ENCODE measurements at places on chromosomes 16 and 17. TPM values are rescaled to one million over a fixed set of nuclear protein-coding genes. Genes with fewer than 3 reads are reported as not detected.

CD300LB gene
- 0.19 TPM for total RNA-seq

CFAP119 gene
- 1.3 TPM for total RNA-seq

HIC1 gene
- total RNA-seq, result 2.1 TPM

PCTP gene
- total RNA-seq, result 7.1 TPM

DNA sequence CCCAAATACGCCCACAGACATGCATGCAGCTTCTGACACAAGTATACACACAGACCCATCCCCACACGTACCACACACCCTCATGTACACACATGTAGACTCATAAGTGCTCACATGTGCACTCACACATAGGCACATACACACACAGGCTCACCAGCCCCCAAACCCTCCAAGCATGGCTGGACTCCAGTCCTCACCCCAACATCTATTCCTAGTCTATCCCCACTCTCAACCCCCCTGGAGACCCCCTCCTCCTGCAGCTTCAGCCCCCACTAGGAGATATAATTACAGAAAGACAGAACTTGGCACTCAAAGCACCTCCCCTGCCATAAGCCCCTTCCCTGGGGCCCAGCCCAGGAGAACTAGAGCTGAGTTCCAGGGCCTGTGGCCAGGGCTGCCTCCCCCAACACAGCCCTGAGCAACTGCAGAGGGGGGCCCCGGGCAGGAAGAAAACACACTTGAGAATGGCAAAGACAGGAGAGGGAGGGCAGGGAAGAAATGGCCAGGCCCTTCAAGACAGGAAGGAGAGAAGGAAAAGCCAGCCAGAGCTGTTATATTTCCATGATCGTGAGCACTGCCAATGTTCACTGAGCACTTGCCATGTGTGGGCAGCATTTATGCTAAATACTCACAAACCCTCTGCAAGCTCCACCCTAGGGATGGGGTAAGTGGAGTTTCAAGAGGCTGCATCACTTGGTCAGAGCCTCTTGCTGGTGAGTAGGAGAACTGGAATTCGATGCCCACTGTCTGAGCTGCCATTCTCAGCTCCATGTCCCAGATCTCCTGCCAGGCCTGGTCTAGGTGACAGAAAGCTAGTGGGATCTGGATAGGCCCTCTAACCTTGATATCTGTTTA, 224.5 kb downstream of the ZNF423 start:
- DNase-seq, result no peak

GRCh38 chr17:36149296-36149820, 27.1 kb downstream of the TBC1D3B start:
- DNase-seq, result no peak

- no peak for DNase-seq
Observed at GRCh38 chr17:56997313-56997712, 19.4 kb downstream of the SCPEP1 start.

DNA sequence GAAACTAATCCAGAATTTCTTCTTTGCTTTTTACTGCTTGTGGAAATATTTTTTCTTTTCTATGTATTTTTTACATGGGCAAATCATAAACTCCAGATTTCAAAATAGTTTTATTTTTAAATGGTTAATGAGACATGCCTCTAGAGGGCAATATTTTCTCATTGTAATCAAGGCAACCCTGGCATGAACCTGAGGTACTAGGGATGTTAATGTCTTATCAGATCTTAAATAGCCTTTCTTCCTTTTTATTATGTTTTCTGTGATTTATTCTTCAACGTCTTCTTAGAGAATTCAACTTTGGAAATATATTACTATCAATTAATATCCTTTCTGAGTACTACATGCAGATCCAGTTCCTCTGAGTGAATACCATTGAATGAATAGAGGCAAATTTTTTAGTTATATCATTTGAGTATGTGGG, 324.7 kb downstream of the BCAS3 start:
- no peak for DNase-seq

GRCh38 chr17:81094509-81095382, 59.8 kb downstream of the BAIAP2 start:
- DNase-seq, result no peak

- no peak for DNase-seq
Observed at GRCh38 chr17:35717475-35717874, 14.0 kb upstream of the RASL10B start.

DNA sequence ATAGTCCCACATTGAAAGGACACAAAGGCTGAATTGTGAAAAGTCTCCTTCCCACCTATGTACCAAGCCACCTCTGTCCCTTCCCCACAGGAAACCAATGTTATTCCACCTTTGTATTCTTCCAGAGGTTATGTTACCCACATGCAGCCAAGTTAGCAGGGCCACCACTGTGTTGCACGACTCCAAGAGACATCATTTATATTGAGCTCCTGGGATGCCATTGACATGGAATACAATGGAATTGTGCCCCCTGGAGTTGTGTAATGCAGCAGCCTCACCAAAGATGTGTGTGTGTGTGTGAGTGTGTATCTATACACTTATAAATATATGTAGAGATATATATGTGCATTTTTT, 21.6 kb upstream of the MSI2 start:
- no peak for DNase-seq

DNA sequence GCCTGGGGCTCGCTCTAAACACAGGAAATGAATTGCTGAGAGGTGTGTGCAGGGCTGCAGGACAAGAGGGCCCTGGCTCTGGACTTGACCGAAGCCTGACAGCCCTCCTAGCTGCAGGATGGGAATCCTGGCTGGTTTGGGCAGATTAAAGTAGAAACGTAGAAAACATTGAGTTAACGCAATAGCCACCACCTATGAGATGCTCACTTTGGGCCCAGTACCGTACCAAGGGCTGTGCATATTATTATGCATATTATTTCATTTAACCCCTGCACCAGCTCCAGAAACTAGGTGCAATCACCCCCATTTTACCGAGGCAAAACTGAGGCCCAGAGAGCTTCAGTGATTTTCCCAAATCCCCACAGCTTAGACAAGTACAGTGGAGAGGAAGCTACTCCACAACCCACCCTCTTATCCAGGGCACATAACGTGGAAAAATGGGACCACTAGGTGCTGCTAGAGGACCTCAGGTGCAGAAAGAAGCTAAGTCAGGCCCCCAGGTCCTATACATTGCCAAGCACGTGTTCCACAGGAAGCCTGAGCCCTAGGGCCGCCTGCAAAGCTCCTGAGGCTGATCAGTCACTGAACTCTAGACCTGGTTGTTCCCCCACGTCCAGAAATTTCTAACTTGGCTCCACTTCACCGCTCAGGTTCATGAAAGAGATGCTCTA, 79.2 kb downstream of the MYH11 start:
- DNase-seq, result no peak

- DNase-seq, result no peak
Observed at GRCh38 chr17:5555254-5555653, 29.1 kb downstream of the NLRP1 start.

DNA sequence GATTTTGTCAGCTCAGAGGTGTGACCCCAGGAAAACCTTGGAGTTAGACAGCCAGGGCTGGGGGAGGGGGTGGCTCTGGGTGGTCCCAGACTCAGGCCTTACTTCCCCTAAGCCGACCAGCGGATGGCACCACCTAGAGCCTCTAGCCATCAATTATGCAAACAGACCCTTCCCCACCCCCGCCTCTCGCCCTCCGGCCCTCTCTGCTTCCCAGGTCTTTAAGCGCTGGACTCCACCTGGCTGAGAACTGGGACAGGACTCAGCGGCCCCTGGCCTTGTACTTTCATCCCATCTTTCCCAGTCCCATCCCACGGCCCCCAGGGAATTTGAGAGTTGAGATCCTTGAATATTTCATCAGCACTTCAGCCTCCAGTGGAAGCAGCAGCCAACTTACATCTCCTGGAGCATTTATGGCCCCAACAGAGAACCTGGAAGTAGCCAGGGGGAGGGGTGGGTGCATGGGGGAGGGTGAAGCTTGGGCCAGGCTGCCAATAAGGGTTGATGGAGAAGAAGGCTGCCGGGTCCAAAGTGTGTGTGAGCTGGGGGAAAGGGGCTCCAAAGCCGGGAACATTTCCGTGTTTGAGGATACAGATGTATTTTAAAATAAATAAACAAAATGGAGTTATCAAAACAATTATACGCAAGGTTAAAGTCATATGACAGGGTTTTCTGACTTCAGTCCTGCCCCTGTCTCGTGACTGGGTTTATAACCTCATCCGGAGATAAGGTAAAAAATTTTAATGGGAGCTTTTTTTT, 7.5 kb upstream of the JUP start:
- DNase-seq, result no peak

DNA sequence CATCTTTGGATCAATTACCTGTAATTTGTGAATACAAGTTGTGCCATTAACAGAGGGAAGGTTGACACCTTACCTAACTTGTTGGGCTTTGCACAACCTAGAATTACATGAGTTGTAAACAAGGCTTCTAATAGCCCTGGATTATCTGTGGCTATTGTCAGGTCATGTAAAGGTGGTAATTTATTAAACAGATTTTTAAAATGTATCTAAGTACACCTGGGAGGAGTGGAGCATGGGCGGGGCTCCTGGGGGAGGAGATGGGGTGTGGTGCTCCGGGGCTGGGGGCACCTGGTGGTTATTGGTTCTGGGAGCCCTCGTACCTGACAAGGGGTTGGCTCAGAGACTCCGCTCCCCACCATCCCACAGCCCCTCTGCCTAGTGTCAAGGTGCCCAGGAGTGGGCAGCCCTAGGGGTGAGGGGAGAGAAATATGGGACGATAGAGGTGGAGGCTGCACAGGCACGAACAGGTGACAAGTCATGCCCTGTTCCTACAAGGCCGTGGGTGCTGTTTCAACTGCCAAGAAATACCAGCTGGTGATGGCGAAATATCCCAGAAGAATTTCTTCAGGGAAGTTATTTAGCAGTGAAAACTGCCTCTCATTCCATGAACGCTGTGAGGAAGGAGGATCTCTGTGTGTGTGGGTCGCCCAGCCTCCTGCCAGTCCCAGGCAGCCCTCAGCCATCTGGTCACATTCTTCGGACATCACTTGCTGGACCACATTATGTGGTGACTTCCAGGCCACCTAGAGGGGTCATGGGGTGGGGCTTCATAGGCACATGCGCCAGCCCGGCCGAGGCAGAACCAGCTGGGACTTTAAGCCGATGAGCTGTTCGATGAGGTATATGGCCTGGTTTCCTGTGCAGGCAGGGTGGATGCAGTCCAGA, 55.5 kb upstream of the IRX3 start:
- no peak for DNase-seq

DNA sequence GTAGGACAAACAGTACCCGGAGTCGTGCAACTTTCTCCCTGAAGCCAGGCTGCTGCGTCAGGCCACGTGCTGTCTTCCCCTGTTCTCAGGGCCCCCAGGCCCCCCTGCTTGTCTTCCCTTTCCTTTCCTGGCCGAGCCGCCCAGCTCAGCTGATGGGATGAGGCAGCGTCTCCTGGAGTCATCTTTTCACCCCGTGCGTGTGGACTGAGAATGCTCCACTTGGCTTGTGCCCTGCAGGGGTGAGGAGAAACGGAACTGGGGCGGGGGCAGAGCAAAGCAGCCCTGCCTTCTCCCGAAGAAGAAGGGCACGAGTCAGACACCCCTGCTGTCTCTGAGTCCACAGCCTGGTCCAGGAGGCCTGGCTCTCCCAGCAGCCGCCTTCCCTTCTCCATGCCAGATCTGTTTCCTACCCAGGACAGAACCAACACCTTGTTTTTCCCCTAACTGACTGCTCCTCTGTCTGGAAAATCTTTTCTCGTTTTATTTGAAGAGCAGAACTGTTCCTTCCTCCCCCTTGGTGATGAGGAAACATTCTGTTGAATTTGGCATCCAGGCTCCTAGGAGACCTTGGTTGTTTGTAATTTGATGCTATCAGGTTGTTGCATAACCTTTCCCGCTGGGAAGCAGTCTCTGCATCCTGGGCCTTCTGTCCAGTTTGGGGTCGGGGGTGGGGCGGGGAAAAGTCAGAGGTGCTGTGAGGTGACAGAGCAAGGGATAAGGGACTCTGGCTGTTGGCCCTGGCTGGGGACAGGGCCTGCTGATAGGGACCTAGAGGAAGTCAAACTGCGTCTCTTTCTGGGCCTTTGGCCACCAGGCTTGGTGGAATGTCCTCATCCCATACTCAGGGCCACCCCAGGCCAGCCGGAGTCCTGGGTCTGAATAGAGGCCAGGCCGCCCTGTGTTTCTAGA, 78.8 kb downstream of the WIPI1 start:
- peak; percentile 35 for DNase-seq

DNA sequence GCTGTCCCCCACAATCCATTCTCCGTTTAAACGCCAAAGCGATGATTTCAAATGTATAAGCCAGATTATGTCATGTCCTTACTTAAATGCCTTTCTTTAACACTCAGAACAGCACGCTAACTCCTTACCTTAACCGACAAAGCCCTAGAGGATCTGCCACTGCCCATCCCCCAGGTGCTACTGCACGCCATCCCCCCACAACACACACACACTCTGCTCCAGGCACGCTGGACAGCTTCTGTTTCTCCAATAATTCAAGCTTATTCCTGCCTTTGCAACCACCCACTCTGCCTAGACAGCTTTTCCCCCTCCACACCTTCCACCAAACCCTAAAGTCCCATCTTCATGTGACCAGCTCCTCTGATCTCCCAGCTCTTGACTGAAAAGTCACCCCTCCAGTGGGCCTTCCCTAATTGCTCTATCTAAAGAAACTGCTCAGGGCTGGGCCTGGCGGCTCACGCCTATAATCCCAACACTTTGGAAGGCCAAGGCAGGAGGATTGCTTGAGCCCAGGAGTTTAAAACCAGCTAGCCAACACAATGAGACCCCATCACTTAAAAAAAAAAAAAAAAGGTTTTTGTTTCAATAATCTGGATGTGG, 38.9 kb upstream of the RPL38 start:
- DNase-seq, result no peak

Measured in esophagus squamous epithelium (tissue), 5 donors.